ENCODE measurements at places on chromosomes 13 and 19.

- no peaks in the 10 kb centered on the region for H3K4me1 ChIP-seq
- H3K4me3 ChIP-seq, result no peak overlapping the region
- no peaks in the 10 kb centered on the region for H3K36me3 ChIP-seq
- H3K27ac ChIP-seq, result no peak overlapping the region
- H3K27me3 ChIP-seq, result no peaks in the 10 kb centered on the region
These were observed 1159.8 kb upstream of the MIR17HG start for GRCh38 chr13:90187478-90188350.

GRCh38 chr19:37583340-37583739, 11.3 kb downstream of the ZNF571 start:
- no peaks in the 10 kb centered on the region for H3K4me1 ChIP-seq
- no peak overlapping the region for H3K4me3 ChIP-seq
- H3K27me3 ChIP-seq, result no peaks in the 10 kb centered on the region
- no peak for DNase-seq
- H3K36me3 ChIP-seq, result peaks cover 55% of the 10 kb centered on the region

- DNase-seq, result no peak
These were observed 5.2 kb upstream of the F10 start for GRCh38 chr13:113117335-113117872.

GRCh38 chr19:645912-646778, 6.5 kb downstream of the FGF22 start:
- no peak overlapping the region for H3K4me3 ChIP-seq
- peaks cover 8% of the 10 kb centered on the region for H3K36me3 ChIP-seq
- H3K27me3 ChIP-seq, result no peaks in the 10 kb centered on the region
- no peaks in the 10 kb centered on the region for H3K4me1 ChIP-seq

DNA sequence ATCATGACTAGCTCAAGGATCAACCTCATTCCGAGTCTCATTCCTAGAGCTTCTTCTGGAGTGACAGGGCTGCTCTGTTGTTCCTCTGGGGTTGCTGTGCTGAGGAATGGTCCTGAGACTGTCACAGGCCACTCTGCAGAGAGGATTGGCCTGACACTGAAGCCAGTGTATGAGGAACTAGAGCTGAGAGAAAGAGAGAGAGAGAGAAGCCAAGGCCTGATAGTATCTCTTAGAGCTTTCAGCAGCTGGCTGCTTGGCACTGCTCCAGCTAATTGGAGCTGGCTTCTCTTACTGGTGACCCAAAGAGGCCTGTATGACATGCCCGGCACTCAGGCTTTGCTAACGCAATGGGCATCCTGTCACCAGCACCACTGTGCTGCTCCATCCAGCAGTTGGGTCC, 73.4 kb upstream of the FLT1 start:
- no peaks in the 10 kb centered on the region for H3K36me3 ChIP-seq
- H3K4me3 ChIP-seq, result no peak overlapping the region
- H3K27ac ChIP-seq, result no peak overlapping the region
- H3K4me1 ChIP-seq, result no peaks in the 10 kb centered on the region
- no peaks in the 10 kb centered on the region for H3K27me3 ChIP-seq

- no peaks in the 10 kb centered on the region for H3K36me3 ChIP-seq
- no peak for DNase-seq
- H3K4me3 ChIP-seq, result peak overlapping the region; percentile 80
- peaks cover 24% of the 10 kb centered on the region for H3K4me1 ChIP-seq
- H3K27ac ChIP-seq, result no peak overlapping the region
These were observed 3.6 kb downstream of the HTR2A start for GRCh38 chr13:46893221-46893740.

GRCh38 chr19:2282062-2282861, at the start of gene PEAK3:
PEAK3 (minus strand) TSS chr19:2282175; CDS start chr19:2280931, 1,244 bp downstream.
- DNase-seq, result no peak
- H3K27me3 ChIP-seq, result no peaks in the 10 kb centered on the region
- peaks cover 16% of the 10 kb centered on the region for H3K4me1 ChIP-seq
- peak within 1 kb of the TSS; percentile 64 for H3K4me3 ChIP-seq

All from chondrocyte (in vitro differentiated cells).